ENCODE measurements at places on chromosomes 1 and 21.

DNA sequence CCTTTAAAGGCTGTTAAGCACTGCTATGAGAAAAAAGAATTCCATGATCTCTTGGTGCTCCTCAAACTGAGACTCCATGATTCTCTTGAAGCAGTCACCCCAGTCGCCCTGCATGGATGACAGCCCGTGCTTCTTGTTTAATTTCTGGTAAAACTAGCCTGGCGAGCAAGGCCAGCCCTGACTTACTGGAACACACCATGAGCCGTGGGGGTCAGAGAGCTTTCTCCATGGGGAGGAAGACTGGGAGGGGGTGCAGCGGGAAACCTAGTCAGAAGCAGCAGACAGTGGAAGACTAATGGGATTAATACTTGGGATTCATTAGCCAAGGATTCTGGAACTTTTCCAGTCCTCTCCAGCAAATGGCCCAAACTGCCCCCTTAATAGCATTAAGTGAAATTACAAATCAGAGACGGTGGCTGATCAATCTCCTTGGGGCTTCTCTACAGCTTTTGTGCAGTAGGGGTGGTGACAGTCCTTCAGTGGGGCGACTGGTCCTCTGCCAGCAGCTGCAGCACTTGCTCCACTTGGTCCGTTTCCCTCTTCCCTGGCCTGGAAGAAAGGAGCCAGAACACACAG lies 57.2 kb upstream of the LRRN2 start:
- H3K27ac ChIP-seq: no peak overlapping the region
- H3K27me3 ChIP-seq: peaks cover 12% of the 10 kb centered on the region
- H3K4me3 ChIP-seq: no peak overlapping the region
- DNase-seq: no peak
- H3K36me3 ChIP-seq: no peaks in the 10 kb centered on the region

- peak; percentile 91 for DNase-seq
- H3K4me1 ChIP-seq: no peaks in the 10 kb centered on the region
- no peaks in the 10 kb centered on the region for H3K27me3 ChIP-seq
- H3K36me3 ChIP-seq: no peaks in the 10 kb centered on the region
Measured at GRCh38 chr1:94039514-94039870, 81.5 kb downstream of the ABCA4 start.

GRCh38 chr1:46246548-46247435 lies 771 bp upstream of the RAD54L start:
- H3K4me3 ChIP-seq: peak overlapping the region; percentile 46
- no peaks in the 10 kb centered on the region for H3K4me1 ChIP-seq
- H3K27me3 ChIP-seq: no peaks in the 10 kb centered on the region
- H3K27ac ChIP-seq: peak overlapping the region; percentile 81

DNA sequence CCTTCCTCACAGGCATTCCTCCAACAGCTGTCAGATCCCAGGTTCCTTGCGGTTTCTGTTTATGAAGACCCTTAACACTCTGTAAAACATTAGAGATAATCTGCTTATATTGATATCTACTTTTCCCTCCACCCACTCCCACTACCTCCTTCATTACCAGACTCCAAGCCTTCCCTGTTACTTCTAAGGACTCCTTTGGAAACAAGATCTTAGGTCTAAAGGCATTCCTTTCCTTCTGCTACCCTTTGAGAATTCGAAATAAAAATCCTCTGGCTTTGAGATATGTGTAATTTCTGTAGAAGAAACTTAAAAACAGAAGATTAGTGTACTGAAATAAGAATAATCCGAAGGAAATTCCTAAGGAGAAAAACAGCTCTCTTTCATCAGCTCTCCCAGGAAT lies 23.7 kb upstream of the LYPLAL1 start:
- H3K27me3 ChIP-seq: no peaks in the 10 kb centered on the region
- H3K36me3 ChIP-seq: no peaks in the 10 kb centered on the region
- H3K4me3 ChIP-seq: no peak overlapping the region
- peaks cover 20% of the 10 kb centered on the region for H3K4me1 ChIP-seq
- DNase-seq: no peak

GRCh38 chr1:169363046-169363730 lies 4.4 kb downstream of the NME7 start:
- H3K27me3 ChIP-seq: no peaks in the 10 kb centered on the region
- H3K4me3 ChIP-seq: no peak overlapping the region
- peaks cover 4% of the 10 kb centered on the region for H3K4me1 ChIP-seq

DNA sequence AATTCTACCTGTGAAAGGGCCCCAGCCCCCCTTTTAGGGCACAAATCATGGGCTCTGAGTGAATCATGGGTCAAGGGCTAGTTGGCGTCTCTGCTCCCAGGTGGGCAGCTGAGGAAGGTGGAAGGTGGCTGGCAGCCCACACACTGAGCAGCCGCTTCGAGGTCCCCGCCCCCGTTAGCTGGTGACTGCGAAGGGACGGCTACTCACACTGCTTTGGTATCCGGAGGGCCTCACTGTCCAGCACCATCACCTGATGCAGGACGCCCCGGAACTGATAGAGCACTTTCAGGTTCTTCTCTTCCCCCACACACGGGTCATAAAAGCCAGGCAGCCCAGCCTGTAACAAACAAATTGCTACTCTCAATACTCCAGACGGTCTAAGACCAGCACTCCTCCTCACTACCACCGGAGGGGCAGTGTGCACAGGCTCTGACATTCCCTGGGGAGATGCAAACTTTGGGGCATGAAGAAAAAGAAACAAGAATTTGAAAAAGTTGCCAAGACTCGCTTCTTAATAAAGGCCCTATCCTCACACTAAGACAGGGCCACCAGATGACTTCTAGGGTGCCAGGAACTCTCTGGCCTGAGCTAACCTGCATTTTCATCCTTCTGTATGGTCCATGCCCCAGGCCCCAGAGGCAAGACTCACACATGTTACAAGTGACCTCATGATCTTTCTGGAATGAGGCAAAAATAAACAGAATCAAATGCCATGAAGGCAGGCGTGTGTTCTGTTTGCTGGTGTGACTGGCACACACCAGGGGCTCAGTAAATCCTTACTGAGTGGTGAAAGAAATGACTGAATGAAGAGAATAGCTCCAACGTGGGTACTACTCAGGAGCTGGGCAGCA lies 11.5 kb downstream of the THAP3 start:
- H3K4me3 ChIP-seq: no peak overlapping the region
- peaks cover 59% of the 10 kb centered on the region for H3K36me3 ChIP-seq
- no peaks in the 10 kb centered on the region for H3K27me3 ChIP-seq
